Activated CD8-positive, alpha-beta T cell treated with anti-CD3 and anti-CD28 coated beads, Interleukin-2, amount 10 ng/mL, durations not matched to agents 7 days and 5 days (primary cell): ENCODE measurements at places on chromosomes 7 and 10. TPM values are rescaled to one million over a fixed set of nuclear protein-coding genes. Genes with fewer than 3 reads are reported as not detected.

DNA sequence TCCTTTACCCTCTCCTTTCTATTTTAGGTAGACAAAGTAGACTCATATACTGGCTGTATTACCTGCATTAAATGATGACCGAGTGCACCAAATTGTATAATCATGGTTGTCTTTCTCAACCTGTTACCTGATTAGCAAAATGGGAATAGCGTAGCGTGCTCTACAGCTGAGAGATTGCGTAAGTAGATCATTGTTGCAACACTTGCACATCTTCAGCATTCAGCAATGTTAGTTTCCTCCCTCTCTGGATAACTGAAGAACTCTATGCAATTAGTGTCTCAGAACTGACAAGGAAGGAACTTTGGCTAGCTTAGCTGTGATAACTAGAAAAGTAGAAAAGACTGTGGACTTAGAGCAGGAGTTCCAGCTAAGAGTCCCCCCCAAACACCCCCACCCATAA, 787.4 kb downstream of the PHTF2 start:
- DNase-seq: no peak

GRCh38 chr10:91350651-91351081, 59.5 kb upstream of the HECTD2 start:
- no peak for DNase-seq

DNA sequence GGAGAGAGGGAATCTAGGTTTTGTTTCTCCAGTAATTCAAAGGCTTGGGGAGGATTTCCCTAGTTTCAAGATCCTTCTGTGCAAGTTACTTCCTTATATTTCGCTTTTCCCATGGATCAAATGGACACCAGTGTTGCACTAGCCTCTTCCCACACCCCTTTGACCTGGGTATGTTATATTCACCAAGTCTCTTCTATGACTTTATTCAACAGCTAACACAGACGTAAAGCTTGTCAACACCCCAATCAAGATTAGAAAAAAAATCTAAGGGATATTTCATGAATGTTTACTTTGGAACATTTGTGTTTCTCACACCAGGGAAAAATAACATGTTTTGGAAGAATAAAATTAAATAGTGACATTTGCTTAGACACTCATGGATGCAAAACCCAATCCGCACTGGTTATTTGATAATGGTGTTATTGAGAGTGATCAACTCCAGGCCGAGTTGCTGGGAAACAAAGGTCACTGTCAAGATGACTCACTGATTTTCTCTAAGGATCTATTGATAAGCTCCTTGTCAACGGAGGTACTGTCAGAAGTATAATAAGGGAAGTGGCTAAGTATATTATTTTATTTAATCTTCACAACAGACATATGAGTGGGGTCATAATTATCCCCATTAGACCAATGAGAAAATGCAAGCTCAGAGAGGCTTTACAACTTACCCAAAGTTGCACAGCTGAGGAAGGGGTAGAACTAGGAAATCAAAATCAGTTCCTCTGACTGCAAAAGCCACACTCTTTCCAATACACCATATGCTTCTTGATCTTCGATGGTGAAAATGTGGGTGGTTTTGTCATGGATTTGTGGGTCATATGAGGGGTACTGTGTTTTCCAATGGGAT, 52.2 kb downstream of the CREB3L2 start:
- DNase-seq: no peak

DNA sequence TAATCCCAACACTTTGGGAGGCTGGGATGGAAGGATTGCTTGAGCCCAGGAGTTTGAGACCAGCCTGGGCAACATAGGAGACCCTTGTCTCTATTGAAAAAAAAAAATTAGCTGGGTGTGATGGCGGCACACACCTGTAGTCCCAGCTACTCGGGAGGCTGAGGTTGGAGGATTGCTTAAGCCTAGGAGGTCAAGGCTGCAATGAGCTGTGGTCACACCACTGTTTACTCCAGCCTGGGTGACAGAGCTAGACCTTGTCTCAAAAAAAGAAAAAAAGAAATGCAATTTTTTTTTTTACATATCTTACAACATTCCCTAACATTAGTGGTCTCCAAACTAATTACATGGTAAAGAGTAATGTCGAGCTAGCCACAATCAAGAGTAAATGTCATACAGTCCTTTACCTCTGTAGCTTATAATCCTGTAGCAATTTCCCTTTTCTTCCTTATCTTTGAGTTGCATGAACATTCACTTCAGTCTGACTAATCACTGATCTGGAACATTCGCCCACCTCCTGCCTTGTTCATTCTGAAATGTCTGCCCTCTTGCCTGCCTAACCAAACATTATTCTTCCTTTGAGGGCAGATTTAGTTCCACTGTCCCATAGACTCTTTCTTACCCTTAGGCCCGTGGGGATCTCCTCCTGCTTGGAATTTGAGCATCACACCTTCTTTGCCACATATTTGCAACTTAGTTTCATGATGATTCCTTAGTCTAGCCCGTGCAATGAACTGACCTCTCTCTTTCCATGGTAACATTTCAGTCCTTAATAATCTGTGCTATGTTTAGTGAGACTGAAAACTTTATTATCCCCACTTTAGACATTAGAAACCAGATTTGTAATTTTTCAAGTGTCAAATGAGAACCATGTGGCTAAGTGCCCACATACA, 4.8 kb upstream of the VCL start:
- DNase-seq: no peak

GRCh38 chr10:119817991-119818888, 54.4 kb downstream of the MCMBP start:
- no peak for DNase-seq

DNA sequence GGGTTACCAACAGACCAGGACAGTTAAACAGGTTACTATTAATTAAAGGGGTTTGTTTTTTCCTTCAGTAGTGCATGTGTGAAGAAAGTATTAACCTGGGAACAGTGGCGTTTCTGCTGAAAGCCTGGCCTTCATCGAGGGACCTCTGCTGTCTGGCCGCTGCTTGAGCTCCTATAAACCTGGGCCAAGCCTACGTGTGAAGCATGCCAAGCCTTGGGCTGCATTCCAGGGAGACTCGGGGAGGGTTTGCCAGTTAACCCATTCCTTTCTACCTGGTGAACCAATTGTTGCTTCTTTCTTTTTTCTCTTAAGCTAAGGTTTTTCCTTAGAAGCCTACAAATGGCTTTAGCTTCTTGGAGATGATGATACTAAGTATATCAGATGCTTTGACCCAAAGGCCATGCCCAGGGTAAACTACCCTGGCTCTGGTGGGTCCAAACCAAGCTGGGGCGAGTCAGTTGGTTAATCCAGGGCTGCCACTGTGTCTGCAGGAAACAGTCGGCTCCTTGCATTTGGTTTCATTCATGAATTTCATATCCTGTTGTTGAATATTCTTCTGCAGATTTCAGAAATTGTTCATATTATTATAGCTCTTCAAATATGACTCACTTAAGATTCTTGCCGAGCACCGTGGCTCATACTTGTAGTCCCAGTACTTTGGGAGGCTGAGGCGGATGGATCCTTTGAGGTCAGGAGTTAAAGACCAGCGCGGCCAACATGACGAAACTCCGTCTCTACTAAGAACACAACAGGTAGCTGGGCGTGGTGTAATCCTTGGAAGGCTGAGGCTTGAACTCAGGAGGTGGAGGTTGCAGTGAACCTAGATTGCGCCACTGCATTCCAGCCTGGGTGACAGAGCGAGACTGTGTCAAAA, 23.8 kb downstream of the PFKP start:
- DNase-seq: peak; percentile 36

DNA sequence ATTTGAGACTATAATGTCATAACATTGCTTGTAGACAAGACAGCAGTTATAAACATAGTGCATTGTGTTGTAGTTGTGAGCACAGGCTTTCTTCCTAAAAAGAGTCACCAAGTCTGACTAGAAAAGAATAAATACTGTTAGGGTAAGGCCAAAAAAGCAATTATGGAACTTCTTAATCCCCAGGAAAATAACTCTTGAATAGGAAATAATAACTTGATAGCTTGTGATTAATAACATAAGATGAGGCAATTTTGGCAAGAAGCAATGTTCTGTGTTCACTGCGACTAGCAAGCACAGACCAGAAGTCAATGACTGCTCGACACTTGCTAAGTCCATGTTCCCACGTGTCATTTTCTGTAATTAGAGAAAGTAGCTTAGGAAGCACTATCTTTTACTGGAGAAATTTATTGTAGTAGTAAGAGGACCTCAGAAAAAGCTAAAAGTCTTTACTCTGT, 97.1 kb downstream of the AGMO start:
- DNase-seq: no peak

GRCh38 chr10:66827353-66827752, 98.5 kb upstream of the LRRTM3 start:
- no peak for DNase-seq

GRCh38 chr10:122020226-122020625, 31.3 kb downstream of the TACC2 start:
- no peak for DNase-seq

DNA sequence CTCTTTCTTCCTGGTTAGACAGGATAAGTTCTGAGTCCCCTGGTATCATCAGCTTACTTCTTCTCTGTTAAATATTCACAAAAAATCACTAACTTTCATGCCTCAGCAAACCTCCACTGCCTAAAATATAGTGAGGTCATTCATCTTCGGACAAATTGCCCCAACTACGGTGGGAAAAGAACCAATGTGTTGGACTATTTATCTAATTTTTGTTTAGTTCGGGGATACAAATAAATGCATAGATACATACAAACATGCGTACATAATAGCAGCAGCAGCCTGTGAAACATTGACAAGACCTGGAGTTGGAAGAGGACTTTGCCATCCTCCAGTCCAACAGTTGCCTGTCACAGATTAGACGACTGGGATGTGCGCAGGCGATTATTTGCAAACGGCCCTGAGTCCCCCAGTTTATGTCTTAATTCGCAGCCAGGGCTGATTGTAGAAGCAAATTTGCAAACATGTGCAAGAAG, 51.5 kb downstream of the EGFR start:
- no peak for DNase-seq

DNA sequence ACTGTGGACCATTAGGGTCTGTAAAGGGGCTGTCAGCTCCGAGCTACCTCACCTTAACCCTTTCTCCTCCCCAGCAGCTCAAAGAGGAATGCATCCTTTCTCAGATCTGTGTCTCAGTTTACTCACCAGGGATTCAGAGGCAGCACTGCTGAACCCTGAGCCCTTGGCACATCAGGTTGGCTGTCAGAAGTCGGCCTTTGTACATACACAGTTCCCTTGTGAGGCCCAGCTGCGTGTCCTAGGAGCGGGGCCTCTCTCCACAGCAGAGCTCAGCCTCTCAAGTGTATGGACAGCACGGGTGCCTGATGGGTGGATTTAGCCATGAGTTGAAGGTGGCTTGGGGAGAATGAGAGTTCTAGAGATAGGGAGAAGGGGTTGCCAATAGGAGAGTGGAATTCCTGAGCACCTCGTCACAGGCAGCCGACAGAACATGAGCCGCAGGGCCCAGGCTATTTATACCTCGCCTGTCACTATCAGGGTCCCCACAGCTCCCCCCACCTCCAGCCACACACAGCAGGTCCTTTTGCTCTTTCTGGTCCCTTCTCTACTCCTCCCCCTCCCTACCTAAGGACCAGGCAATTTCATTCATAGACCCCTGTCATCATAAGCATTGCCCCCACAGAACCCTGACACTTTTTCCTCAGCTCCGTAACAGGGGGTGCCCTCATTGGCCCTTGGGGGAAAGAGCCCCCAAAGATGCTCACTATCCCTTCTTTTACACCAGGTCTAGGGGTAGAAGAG, 2.1 kb upstream of the FLNC start:
- DNase-seq: no peak

DNA sequence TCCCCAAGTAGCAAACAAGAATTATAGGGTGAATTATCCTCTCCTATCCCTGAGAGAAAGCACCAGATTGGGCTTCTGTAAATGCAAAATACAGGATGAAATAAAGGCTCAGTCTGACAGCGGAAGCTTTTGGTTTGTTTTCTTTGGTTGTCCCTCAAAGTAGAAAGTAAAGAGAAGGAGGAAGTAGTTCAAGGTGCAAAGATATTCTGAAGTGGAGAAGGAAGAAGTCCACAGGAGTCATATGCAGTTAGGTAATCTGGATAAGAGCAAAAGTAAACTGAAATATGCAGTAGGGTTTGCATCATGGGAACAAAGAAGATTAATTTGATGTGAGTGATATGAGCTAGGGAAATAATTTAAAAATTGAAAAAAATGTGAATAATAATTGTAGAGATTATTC, 1071.9 kb downstream of the CNTNAP2 start:
- DNase-seq: no peak

SEMA4G gene
- 0.40 TPM for total RNA-seq

RPEL1 gene
- total RNA-seq: 0.16 TPM

PRSS37 gene
- total RNA-seq: not detected

MBL2 gene
- not detected for total RNA-seq

TAS2R3 gene
- 0.73 TPM for total RNA-seq

UBTD1 gene
- total RNA-seq: 0.58 TPM

COL17A1 gene
- not detected for total RNA-seq
